Astrocyte (in vitro differentiated cells and primary cell): ENCODE measurements at places on chromosomes 7 and 10. TPM values are rescaled to one million over a fixed set of nuclear protein-coding genes. Genes with fewer than 3 reads are reported as not detected.

The OPN4 gene
- total RNA-seq, result not detected in 2 replicates

The PNLIPRP1 gene
- not detected in 2 replicates for total RNA-seq

The ACBD7 gene
- 0.36 and 0.79 TPM in 2 replicates for total RNA-seq

The ASZ1 gene
- total RNA-seq, result not detected in 2 replicates

DNA sequence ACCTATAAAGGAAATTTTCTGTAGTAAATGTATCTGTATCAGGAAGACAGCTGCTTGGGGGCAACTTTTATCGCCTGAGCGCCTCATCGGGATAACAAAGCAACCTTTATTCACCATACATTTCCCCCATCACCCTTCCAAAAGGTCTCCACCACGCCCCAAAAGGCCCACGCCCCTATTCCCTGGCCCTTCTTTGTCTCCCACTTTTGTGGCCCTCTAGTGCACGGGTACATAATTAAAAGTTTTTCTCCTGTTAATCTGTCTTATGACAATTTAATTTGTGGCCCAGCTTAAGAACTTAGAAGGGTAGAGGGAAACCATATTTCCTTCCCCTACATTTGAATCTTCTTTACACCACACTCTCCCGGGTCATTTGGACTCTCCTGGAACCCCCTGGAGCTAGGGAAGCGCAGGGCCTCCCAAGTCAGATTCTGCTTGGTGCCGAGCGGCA is 625 bp downstream of the RP9 start:
- peak; percentile 36 for DNase-seq

DNA sequence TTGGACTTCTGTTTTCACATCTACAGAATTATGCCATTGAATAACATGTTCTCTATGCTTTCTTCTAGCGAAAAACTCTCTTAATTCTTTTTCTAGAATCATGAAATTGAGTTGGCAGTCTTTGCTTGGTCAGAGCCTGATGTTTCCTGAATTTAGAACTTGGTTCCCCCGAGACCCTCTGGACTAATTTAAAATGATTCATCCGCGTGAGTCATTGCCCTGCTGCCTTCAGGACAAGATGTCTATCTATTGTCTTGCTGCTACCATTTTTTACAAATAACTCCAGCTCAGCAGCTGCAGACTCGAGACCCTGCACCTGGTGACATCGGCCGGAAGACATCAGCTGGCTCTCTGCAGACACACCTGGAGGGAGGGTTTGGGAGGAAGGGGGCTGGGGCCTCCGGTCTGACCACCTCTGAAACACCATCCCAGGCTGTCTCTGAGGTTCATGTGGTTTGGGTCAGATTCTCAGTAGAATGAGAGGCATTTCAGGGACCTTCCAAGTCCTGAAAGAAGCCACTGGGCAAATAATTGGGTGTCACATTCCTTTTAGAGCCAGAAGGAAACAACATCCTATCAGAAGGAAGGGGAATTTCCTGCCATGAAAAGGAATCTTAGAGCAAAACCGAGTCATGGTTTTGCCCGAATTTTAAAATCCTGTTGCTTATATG is 20.9 kb upstream of the KLF6 start:
- DNase-seq, result peak; percentile 83

DNA sequence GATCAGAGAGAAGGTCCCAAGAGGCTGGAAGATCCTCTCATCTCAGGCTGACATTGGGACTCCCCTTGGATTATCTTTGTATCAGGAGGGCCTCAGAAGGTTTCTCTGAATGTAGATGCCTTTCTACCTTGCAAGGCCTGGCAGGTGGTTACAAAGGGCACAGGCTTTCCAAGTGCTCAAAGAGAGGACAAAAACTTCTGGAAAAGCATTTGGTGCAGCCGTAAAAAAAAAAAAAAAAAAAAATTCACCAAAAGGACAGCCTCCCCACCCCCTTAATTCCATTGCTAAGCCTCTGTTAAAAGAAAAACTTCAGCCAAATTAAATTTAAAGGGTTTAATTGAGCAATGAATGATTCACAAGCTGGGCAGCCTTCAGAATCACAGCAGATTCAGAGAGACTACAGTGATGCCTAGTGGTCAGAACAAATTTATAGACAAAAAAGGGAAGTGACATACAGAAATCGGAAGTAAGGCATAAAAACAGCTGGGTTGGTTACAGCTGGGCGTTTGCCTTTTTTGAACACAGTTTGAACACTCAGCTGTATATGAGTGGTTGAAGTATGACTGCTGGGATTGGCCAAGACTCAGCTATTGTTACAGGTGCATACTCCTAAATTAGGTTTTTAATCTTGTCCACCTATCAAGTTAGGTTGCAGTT is 42.5 kb upstream of the LRGUK start:
- DNase-seq, result no peak

GRCh38 chr7:8251195-8251594 is 10.8 kb downstream of the ICA1 start:
- no peak for DNase-seq

DNA sequence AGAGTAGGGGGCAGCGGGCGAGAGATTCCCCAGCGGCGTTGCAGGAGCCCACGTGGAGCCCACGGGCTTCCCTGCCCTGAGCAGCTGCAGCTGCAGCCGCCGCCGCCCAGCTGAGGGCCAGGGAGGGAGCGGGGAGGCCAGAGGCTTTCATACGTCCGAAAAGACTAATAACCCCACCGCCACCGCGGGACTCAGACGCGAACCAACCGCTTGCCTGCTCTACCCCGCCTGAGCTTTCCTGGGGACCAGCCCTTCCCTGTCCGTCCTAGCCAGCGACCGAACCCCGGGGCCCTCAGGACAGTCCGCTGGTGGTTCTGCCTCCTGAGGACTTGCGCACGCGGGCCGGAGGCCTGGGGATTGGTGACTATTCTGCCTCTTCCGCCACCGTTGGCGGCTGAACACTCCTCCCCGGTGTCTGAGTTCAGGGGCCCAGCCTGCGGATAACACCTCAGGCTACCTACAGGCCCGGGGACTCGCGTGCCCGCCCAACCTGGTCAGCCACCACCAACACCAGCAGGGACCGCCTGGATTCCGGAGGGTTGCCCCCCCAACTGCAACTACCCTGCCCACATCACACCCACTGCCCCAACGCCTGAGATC is 18.4 kb downstream of the IFT22 start:
- no peak for DNase-seq

- peak; percentile 60 for DNase-seq
These were observed 81.4 kb upstream of the LAMB4 start for GRCh38 chr7:108211382-108212201.

GRCh38 chr10:131591936-131592335 is 280.4 kb upstream of the TCERG1L start:
- no peak for DNase-seq

DNA sequence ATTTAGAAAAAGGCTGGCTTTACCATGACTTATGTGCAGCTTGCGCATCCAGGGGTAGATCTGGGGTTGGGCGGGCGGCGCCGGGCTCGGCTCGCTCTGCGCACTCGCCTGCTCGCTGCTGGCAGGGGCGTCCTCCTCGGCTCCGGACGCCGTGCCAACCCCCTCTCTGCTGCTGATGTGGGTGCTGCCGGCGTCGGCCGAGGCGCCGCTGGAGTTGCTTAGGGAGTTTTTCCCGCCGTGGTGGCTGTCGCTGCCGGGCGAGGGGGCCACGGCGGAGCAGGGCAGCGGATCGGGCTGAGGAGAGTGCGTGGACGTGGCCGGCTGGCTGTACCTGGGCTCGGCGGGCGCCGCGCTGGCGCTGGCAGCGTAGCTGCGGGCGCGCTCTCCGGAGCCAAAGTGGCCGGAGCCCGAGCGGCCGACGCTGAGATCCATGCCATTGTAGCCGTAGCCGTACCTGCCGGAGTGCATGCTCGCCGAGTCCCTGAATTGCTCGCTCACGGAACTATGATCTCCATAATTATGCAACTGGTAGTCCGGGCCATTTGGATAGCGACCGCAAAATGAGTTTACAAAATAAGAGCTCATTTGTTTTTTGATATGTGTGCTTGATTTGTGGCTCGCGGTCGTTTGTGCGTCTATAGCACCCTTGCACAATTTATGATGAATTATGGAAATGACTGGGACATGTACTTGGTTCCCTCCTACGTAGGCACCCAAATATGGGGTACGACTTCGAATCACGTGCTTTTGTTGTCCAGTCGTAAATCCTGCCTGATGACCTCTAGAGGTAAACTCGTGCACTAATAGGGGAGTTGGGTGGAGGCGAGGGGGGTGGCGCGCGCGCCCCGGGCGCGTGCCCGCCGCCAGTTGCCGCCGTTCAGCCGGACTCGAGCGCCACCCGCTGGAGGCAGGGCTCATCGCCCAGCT is at the start of gene HOXA5:
Gene HOXA5 (minus strand): TSS at position 659 of the 927 bp plus-strand sequence. CDS start 74 bp downstream, at position 585.
- peak; percentile 92 for DNase-seq

DNA sequence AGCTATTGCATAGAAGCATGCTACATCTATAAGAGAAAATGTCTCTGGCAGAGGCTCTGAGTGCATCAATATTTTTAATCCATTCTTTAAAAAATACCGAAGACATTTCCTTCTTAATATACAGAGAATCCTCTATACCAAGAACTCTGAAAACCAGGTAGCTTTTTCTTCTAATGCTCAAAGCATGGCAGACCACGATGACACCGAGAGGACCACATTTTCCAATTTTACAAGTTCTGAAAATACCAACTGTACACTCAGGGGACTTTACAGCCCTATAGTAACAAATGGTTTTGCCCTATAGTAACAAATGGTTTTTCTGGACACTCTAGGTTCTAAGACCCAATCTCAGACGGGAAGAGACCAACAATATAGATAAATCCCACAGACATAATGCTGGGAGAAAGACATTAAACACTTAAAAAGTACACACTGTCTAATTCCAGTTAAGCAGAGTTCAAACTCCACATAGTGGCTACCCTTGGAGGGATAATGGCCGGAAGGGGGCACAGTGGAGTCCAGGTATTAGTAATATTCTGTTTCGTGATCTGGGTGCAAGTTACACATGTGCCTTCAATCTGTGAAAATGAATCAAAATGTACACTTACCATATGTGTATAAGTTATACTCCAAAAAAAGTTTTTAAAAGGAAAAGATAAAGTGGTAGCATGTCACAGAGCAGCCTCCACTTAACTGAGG is 26.2 kb downstream of the CCDC6 start:
- no peak for DNase-seq
